Kidney capillary endothelial cell (primary cell): ENCODE measurements at places on chromosomes 16 and 17.

- no peak for DNase-seq
Measured at GRCh38 chr16:2027024-2028010, 615 bp downstream of the NHERF2 start.

DNA sequence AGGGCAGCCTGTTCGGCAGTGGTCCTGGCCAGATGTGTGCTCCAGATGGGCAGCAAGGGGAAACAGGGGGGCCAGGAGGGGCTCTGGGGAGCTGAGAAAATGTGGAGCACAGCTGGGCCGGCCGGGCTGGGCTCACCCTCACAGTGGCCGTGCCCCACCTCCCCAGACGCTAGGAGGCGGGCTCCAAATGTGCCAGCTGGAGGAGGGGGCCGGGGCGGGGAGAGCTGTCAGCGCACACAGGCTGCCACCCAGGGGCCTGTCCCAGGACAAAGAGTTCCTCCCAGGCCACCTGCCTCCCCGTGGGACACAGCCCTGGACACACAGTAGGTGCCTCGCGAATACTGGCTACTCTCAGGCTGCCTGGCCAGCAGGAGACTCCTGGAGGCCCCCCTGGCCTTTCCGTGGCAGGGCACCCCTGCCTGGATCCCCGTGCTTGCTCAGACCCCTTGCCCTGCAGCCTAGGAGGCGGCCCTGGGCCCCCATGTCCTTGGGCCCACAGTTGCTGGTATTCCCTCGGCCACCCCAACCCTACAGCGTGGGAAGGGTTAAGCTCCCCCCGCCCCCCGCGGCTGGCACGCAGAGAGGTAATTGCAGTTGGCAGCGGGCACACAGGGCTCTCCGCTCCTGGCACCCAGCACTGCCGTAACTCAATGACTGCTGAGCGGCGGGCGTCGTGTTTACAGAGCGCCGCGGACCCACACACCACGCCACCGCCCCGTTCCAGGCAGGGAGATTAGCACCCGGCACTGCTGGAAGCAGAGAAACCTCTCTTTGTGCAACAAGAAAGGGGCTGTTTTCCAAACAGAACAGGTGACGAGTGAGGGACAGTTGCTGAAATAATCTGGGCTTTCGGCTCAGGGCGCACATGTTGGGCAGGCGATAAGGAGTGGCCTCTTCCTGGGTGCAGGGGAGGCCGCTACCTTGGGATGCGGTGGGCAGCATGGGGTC, 32.2 kb downstream of the BAHCC1 start:
- DNase-seq, result no peak

GRCh38 chr17:44314869-44315661, 6.7 kb downstream of the RUNDC3A start:
- DNase-seq, result no peak

DNA sequence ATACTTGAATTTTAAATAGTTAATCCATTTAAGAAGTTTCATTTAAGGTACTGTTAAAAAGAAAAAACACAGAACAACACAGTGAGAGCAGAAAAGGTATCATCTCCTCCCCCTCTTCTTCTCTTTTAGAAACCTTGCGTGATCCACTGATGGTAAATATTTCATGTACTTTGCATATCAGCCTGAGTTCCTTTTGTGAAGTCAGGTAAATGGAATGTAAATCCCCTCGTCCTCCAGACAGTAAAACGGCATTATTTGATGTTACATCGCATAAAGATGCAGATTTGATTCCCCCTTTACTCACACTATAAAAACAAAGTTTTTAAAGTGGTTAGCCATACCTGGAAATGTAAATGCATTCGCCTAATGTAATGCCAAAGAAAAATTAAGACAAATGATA, 234.4 kb downstream of the WWOX start:
- no peak for DNase-seq

DNA sequence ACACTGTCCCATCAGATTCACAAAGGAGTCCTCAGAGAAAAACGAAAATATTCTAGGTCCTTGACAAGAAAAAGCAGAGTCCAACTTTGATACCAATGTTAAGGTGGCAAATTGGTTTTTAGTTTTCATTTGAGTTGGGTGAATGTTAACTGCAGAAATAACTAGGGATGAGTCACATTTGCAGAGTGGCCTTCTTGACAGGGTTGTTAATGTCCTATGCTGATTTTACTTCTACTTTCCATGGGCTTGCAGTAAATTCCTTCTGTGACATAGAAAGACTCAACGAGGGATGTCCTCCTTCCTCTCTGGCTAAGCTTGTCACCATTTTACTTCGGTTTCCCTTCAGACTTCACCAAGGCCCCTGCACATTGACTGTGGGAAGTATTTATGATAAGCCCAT, 47.2 kb upstream of the ICAM2 start:
- no peak for DNase-seq

DNA sequence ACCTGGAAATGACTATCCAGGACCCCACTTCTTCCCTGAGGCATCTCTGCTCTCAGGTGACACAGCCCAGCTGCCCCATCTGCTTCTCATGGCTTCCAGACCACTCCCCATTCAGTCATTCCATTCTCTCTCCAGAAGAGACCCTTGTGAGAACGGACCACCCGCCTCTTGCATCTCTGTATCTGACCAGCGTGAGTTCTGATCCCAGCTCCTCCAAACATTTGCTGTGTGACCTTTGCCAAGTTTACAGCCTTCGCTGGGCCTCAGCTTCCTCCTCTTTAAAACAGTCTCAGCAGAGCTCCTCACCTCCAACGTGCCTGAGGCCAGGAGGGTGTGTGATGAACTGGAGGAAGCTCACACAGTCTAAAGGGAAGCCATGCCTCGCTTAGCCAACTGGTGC, 39.6 kb downstream of the C16orf82 start:
- DNase-seq, result no peak
